ENCODE measurements at places on chromosomes 11 and 22.

DNA sequence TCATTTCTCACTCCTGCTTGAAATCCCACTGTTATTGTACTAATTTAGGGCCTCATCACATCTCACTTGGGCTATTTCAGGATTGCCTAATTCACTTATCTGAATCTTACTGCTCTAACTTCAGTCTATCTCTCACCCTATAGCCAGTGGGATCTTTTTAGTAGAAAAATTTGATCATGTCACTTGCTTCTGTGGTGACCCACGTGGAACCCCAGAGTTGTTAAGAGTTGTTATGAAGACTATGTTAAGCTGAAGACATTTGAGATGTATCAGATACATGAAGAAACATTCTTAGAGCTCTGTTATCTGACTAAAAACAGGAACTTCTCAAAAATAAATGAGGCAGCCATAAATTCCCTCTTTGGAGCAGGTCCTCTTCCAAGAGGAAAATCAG, 1375.6 kb upstream of the TENM4 start:
- H3K36me3 ChIP-seq, result no peaks in the 10 kb centered on the region
- no peaks in the 10 kb centered on the region for H3K4me1 ChIP-seq
- no peak overlapping the region for H3K4me3 ChIP-seq
- no peak for DNase-seq
- no peaks in the 10 kb centered on the region for H3K27me3 ChIP-seq

DNA sequence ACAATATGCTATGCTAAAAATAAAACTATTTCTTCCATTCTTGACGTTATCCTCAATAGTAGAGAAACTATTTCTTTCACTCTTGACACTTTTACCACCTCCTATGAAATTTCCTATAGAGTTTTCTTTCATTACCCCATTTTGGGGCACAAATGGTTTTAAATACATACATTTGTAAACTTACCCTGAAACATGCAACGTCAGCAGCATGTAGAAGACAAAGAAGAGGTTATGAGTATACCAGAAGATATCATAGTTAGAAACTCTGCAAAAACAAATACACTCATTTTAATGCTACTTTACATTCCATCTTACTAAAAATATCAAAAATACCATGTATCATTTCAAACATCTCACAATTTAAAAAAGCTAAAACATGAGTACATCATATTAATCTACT, 69.5 kb downstream of the NOX4 start:
- H3K36me3 ChIP-seq, result peaks cover 4% of the 10 kb centered on the region
- DNase-seq, result no peak
- H3K4me1 ChIP-seq, result no peaks in the 10 kb centered on the region
- H3K4me3 ChIP-seq, result no peak overlapping the region
- H3K27me3 ChIP-seq, result no peaks in the 10 kb centered on the region
- no peak overlapping the region for H3K27ac ChIP-seq

GRCh38 chr11:63598556-63598955, 15.7 kb downstream of the PLAAT3 start:
- H3K27me3 ChIP-seq, result no peaks in the 10 kb centered on the region
- no peak for DNase-seq
- H3K4me3 ChIP-seq, result no peak overlapping the region
- no peak overlapping the region for H3K27ac ChIP-seq
- peaks cover 25% of the 10 kb centered on the region for H3K36me3 ChIP-seq

DNA sequence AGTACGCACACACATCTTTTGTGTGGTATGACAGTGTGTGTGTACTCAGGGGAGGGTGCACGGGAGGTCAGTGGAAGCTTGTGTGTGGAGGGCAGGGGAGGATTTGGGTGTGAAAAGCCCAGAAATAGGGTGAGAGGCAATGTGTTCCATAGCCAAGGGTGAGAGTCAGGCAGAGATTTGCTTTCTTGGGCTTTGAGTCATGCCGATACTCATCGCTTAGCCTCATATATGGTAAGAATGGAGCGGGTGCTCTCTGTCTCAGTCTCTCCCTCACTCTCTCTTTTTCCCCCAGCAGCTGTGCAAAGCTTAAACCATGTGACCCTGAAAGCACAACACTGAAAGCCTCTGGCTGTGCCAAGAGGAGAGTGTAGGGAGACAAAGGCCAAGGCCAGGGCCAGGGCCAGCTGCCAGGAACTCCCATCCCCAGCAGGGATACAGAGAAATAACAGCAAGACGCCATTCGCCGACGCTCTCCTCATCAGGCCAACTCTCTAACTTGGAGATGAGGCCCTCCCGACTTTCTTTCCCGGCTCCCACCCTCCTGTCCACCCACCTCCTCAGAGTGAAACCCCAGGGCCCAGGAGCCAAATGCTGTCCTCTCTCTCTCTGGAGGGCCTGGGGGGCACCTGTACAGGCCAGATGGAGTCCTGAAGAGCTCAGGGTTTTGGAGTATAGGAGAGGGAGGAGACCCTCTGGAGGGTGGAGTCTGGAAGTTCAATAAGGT, 20.3 kb upstream of the MICAL3 start:
- H3K4me3 ChIP-seq, result no peak overlapping the region
- no peaks in the 10 kb centered on the region for H3K36me3 ChIP-seq
- peaks cover 5% of the 10 kb centered on the region for H3K27me3 ChIP-seq
- no peak for DNase-seq
- H3K27ac ChIP-seq, result peak overlapping the region; percentile 67

- peaks cover 7% of the 10 kb centered on the region for H3K4me1 ChIP-seq
- peaks cover 3% of the 10 kb centered on the region for H3K36me3 ChIP-seq
- no peak for DNase-seq
- peaks cover 3% of the 10 kb centered on the region for H3K27me3 ChIP-seq
Measured at GRCh38 chr11:86370922-86371594, 3.6 kb upstream of the CCDC81 start.

Data from progenitor cell of endocrine pancreas (in vitro differentiated cells).